Daoy (cell line): ENCODE measurements at places on chromosomes 5 and 9.

GRCh38 chr9:95504053-95504963 lies 12.5 kb downstream of the PTCH1 start:
- peak; percentile 69 for DNase-seq

DNA sequence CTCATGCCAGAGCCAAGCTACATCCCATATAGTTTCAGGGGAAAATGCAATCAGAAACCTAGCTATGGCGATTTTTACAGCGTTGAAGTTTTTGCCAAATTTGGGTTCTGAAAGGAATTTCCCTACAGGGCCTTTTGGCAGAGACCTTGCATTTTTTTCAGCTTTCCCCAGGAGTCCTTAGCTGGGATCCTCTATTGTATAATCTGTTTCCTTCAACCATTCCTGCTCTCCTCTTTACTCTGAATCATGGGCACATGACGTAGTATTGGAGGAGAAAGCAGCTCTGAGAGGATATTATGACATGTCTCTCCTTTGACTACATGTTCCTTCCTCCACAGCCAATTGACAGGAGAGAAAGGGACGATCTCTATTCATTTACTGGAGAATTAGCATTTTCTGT lies 118.5 kb upstream of the ERCC6L2 start:
- no peak for DNase-seq

DNA sequence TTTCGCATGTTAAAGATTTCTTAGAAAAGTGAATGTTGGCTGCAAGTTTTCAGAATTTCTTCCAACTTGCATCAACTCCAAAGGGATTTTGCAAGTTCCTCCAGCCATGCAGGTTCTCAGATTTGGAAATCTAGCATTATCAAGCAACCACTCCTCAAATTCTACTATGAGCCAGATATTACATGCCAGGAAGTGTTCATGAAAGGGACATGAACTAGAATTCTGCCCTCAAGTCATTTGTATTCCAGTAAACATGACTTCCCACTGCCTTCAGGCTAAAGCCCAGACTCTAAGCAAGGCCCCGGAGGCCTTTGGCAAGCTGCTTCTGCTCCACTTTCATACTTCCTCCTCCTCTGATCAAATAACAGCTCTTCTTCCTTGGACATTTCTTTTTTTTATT lies 111.3 kb upstream of the PAPPA start:
- no peak for DNase-seq

DNA sequence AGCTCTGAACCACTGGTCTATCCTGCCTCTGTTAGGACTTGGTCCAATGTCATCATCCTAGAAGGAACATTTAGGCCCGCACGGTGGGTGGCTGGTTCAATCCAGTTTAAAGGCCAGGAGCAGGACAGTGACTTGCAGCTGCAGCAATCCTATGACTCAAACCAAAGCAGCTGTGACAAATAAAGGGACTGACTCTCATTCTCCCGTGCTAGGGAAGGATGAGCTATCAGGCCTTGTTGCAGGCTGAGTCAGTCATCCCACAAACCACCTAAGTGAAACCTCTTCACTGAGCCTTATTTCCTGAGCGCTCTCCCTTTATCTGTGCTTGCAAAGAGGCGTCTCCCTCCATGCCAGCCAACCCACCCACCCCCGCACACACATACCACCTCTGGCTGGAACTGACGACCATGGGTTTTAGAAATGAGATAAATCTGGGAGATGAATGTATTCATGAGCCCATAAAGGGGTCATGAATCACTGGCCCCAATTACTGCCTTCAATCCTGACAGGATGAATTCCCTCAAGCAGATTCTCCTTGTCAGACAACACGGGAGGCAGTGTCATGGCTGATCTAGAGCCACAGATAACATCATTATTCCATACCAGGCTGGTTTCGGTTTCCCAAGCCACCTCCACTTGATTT lies 93.4 kb downstream of the KCNIP1 start:
- DNase-seq, result peak; percentile 91

GRCh38 chr5:156043351-156043750 lies 283.6 kb upstream of the SGCD start:
- DNase-seq, result no peak

- no peak for DNase-seq
These were observed 91.1 kb upstream of the CEP78 start for GRCh38 chr9:78144663-78145377.

DNA sequence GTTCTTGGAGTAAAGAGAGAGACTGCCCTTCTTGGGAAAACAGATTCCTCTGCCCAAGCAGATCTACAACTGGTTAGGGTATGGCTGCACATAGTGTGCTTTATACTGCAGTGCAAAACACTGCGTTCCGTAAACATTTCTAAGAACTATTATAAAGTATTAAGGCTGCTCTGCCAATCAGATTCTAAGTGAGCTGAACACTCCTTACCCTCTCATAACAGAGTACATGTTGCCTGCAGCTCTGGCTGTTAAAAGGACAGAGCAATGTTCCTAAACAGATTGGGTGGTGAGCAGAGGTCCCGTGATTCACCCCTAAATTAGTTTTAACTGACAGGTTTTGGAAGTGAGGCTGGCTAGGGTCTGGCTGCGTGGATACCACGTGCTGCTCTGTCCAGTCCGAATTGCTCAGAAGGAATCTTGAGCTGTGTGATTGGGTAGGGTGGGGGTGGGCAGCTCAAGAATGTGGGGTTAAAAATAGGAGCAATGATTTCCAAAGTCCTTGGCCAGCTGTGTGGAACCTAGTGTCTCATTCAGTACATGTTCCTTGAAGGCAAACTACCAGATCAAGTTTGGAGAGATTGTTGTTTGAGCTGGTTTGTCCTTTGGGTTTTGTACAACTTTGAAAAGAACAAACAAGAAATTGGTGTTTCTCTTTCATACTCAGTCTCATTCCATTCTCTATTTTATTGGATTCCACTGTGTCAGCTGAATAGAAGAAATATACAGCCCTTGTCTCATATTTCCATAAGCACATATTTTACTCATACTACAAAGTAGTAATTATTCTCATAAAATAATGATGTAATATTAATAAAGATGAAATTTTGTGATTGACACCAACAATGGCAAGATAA lies 497.6 kb upstream of the CD180 start:
- DNase-seq, result no peak

- DNase-seq, result no peak
These were observed 37.7 kb upstream of the ICE1 start for GRCh38 chr5:5384660-5385330.

DNA sequence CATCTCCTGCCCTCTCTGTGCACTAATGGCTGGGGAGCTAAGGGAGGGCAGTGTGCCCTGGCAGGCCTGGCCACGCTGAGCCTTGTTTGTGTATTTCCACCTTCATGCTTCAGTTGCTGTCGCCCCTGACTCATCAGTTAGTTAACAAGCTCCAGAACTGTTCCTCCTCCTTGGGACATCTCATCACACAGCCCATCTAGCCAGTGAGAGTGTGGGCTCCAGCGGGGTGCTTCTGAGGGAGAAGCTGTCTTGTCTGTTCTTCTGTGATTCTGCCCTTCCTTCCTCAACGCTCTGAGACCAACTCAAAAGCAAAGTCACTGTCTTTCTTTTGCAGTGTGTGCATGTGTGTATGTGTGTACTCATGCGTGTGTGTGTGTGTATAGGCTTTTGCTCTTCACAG lies 58.3 kb upstream of the CPEB4 start:
- DNase-seq, result peak; percentile 83

DNA sequence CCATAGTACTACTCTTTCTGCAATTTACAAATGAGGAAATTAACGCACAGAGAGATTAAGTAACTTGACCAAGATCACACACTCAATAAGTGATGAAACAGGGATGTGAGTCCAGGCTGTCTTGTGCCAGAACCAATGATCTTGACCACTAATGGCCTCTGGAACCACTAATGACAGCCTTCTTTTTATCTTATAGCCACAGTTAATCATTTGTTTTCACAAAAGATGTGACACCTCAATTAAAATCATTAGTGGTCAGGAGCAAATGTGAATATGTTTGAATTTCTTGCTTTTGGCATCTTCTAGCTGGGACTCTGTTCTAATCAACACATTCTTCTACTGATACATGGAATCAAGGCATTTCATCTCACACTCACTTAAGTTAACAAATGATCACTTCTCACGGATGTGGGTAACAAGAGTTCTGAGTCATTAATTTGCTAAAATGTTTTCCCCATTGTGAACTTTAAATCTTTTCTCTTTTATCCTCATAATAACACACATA lies 102.7 kb upstream of the CD180 start:
- DNase-seq, result peak; percentile 68

- DNase-seq, result no peak
These were observed 6.7 kb upstream of the BRINP1 start for GRCh38 chr9:119375892-119376291.

GRCh38 chr9:6051511-6051950 lies 36.1 kb upstream of the RANBP6 start:
- DNase-seq, result no peak

- no peak for DNase-seq
These were observed 550.8 kb downstream of the CDH9 start for GRCh38 chr5:26487553-26487952.

DNA sequence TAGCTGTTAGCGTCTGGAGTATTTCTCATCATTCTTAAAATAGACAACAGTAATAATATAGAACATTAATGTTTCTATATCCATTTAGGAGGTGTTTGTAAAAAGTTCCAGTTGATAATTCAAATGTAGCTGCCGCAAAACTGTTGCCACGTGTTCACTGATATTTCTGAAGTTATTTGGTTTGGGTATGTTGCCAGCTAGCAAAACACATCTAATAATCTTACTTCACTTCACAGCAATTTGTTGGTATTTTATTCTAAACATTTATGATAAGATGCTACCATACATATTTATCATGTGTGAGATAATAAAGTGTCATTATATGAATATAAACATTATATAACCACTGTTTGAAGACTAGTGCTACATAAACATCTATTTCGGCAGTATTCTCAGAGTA lies 101.6 kb downstream of the CDH12 start:
- no peak for DNase-seq

DNA sequence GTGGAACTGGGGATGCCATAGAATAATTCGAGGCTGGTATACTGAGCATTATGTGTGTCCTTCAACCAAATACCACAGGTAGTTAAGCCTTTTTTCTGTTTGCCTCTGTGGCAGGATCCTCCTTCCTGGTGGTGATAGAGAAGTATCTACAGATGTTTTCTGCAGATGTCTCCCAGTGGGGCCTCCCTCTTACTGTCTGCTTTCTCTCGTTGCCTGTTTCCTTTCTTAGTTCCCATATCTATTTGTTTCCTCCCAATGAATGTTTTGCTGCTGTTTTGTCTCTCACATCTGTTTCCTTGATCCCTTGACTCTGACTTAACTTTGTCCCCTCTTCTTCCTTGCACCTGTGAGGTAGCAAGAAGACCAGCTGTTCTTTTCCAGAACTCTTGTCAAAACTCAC lies 130.9 kb upstream of the NUDT12 start:
- DNase-seq, result no peak

- DNase-seq, result peak; percentile 93
These were observed 204.7 kb downstream of the TTLL11 start for GRCh38 chr9:121888438-121888775.

DNA sequence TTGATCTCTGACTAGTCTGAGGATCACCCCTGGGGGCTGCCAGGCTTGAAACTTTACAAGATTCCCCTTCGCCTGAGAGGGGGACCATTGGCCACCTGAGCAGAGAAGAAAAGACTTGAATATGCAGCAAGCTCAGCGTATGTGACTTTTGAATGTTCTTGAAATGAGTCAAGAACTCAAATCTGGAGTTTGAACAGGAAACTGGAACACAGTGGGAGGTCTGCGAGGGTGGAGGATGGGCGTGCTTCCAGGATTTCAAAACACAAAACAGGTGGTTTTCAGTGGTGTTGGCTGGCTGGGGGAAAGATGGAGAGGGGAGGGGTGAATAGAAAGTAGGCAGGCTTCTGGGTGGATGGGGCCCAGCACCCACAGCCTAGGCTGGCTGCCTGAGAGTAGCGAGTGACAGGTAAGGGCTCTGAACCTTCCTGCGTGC lies 40.6 kb downstream of the TMEM174 start:
- DNase-seq, result peak; percentile 87

GRCh38 chr5:140312067-140312790 lies 9.3 kb upstream of the PFDN1 start:
- DNase-seq, result peak; percentile 97

DNA sequence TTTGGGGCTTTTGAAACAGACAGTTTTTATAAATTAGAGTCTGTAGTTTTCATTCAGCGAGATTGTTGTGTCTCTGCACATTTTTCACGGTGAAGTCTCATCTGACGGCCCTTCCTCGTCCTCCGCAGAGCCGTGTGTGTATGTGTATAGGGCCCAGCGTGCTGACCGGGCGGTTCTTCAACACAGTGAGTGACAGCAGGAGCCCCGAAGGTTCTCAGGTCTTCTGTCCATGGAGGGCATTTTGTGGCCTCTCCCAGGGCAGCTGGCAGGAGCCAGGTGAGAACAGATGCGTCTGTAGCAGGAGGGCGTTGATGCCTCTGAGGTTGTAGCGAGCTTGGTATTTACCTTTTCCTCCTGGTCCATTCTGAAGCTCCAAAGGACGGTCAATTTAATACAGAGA lies 116.0 kb upstream of the LPCAT1 start:
- no peak for DNase-seq

GRCh38 chr5:60354311-60354710 lies 345.7 kb downstream of the DEPDC1B start:
- no peak for DNase-seq

DNA sequence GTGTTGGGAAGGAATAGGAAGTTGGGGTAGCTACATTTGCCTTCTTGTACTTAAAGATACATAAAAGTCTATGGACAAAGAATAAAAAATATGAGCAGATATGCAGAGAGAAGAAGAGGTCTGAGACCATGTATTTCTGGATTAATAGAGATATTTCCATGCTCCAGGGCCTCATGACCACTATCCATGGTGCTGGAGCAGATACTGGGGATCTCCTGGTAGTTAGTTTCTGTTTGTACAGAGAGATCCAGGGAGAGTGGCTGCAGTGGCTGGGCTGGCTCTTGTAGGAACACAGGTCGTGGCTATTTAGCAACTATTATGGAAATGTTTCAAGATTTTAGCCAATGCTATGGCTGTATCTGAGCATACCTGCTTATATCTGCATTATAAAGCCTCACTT lies 184.2 kb upstream of the TMEM161B start:
- no peak for DNase-seq

- no peak for DNase-seq
These were observed 149.5 kb downstream of the C9orf50 start for GRCh38 chr9:129471201-129472019.

GRCh38 chr5:124132843-124133242 lies 613.6 kb downstream of the ZNF608 start:
- DNase-seq, result no peak

GRCh38 chr5:55485073-55485472 lies 49.7 kb downstream of the PLPP1 start:
- DNase-seq, result no peak

- no peak for DNase-seq
These were observed 202.9 kb downstream of the NXNL2 start for GRCh38 chr9:88737876-88738275.

GRCh38 chr5:174059247-174059646 lies 13.7 kb downstream of the NSG2 start:
- DNase-seq, result no peak

DNA sequence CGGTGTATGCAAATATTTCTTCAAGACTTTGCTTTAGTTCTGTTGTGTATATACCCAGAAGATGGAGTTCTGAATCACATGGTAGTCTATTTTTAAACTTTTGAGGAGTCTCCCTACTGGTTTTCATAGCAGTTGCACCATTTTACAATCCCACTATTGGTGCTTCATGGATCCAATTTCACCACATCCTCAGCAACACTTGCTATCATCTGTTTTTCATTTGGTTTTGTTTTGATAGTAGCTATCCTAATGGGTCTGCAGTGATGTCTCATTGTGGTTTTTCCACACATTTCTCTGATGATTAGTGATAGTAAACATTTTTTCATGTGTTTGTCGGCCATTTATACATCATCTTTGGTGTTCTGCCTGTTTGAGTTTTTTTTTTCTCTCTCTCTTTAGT lies 1339.3 kb downstream of the EFNA5 start:
- DNase-seq, result peak; percentile 80

GRCh38 chr9:76810377-76810957 lies 46.2 kb downstream of the PCA3 start:
- peak; percentile 67 for DNase-seq
